ENCODE measurements at places on chromosomes 4 and X. TPM values are rescaled to one million over a fixed set of nuclear protein-coding genes. Genes with fewer than 3 reads are reported as not detected.

The F9 gene
- total RNA-seq: not detected

The CNOT6L gene
- total RNA-seq: 88.8 TPM

The SPON2 gene
- total RNA-seq: 6.8 TPM

The FDCSP gene
- total RNA-seq: not detected

The IRAK1 gene
- total RNA-seq: 159 TPM
